Activated effector memory CD4-positive, alpha-beta T cell treated with Interleukin-2 at 50 U/mL for 16 hours (primary cell): ENCODE measurements at places on chromosomes 5 and 9.
A peak's percentile ranks its signal among the peaks of the same experiment; 100 is the strongest.

DNA sequence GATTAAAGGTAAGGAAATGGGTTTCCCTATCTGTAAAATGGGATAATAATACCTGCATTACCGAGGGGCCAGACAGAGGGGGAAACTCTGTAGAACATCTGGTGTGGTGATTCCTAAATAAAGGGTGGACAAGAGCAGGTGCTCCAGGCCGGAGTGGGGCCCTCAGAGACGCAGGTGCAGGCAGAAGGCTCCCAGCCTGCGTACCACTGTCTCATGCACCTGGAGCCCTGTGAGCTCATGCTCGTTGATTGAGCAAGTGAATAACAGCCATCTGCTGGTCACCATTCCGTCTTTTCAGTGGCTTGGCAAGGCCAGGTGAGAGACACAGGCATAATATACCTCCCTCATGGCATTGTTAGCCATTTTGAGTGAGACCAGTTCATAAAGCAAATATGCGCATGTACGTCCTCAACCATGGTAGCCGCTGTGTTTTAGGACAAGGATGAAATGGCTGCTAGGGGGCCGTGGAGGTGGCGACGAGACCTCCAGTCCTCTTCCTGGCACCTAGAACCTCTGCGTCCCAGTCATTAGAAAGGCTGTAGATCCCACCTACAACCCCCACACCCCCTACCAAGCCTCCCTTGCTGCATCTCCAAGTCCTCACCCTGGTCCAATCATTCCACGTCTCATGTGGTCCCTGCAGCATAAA, 198.0 kb upstream of the MVB12B start:
- DNase-seq = no peak

DNA sequence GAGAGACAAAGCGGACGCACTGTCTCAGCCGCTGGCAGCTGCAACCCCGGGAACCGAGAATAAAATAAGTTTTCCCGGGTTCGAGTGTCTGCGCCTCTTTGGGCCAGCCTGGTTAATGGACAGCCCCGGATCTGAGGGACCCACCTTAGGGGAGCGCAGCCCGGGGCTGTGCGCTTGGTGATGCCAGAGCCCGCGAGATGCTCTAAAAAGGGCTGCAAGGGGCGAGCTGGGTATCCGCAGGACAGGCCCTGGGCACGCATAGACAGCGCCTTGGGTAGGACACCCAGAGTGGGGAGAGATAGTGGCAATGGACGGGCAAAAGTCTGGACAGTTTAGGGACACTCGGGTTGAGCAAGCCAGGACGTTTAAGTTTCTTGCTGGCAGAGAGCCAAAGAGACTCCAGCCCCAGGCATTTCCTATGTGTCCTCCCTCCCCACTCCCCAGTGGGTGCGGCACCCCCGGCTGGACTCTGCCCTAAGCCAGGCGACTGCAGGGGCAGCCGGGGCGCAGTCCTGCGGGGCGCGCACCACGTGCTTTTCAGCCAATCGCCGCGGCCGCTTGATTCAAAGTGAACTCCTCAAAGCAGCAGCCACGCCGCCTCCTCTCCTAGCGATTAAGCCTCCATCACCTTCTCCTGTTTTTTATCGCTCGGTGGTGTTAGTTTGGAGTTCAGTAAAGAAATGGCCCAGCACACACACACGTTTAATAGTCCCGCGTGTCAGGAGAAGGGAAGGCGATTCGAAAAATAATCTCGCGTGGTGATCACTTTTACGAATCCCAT, 616 bp upstream of the ENC1 start:
- no peak for DNase-seq

- no peak for DNase-seq
Measured at GRCh38 chr9:107982745-107983144, 493.2 kb upstream of the KLF4 start.

- no peak for DNase-seq
Measured at GRCh38 chr5:107272954-107273353, 397.8 kb downstream of the EFNA5 start.

- no peak for DNase-seq
Measured at GRCh38 chr9:95985440-95986055, 110.1 kb downstream of the ERCC6L2 start.

GRCh38 chr9:112784020-112784785, 33.6 kb downstream of the SNX30 start:
- DNase-seq = no peak

DNA sequence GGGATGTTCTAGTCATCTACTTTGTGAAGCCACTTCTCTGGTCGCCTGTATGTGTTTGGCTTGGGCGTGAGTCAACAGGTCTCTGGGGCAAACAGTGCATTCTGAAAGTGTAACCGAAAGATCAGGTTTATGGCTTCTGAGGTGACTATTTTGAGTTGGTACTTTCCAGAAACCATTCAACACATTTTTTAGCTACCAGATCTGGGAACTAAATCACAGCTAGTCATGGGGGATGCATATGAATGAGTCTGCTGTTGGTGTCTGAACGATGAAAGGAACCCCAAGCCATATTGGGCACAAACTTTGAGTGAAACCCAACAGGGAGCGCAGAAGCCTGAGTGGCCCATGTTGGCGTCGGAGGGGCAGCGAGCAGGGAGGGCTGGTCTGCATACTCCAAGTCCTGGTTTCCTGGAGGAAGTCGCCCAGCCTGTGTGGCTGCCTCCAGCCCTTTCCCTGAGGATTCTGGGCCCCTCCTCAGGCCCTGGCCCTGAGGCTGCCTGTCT, 35.3 kb downstream of the UBE2QL1 start:
- DNase-seq = no peak

DNA sequence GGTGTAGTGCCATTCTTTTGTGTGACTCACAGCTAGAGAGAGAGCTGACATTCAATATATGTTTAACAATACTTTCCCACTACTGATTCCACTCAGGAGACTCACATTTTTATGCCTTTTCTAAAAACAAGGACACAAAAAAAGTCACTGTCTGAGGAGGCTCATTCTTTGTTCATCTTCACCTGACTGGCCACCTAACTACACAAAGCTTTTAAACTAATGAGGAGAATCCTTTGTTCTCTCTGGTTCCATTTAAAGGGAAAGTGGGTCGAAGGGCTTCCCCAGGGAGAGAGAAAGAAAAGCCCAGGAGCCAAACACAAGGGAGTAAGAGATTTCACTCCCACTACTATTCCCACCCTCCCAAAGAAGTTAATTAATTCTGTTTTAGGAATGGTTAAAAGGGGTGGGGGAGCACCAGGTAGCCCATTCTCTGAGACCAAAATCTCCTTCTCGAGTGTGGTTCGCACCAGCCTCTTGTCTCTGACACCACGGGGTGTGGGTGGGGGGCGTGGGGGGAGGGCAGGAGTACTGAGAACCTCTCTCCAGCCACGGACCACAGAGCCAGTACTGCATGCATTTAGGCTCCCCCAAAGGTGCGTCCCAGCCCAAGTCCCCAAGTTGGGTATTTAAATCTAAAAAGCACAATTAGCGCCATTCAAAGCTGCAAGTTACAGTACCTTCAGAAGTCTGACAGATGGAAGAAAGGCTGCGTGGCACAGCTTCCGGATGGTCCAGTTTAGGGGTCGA, 747 bp downstream of the TRPM3 start:
- DNase-seq = no peak

- no peak for DNase-seq
Measured at GRCh38 chr5:76379316-76379715, 23.8 kb upstream of the IQGAP2 start.

DNA sequence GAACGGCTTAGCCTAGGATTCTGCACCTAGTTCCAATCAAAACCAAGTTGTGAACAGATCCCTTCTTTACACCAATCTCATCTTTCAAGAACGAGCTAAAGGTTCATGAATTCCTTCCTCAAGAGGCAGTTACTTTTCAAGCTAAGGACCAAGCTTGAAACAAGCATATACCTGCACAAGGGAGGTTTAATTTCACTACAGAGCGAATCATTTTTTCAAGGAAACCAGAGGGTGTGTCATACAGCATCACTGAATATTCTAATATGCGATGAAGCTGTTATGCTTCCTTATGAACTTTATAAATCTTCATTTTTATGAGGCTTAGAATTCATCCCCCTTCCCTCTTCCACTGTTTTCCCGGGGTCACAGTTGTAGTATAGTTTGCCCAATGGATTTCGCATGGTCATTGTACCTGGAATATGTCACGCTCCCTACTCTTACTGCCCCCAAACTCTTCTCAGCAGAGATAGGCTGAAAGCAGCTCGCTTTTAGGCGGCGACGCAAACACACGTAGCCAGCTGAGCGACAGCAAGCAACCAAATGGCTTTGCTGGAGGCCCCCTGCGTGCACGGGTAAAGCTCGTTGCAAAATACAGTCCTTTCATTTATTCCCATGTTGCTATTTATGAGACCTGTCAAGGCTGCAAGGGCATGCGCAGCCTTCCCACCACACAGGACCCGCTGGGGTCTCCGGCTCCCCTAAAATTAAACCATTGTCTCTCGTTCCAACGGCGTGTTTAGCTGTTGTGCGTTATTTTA, 832 bp downstream of the LMBRD2 start:
- DNase-seq = peak; percentile 13

GRCh38 chr5:32503261-32503660, 58.7 kb upstream of the ZFR start:
- DNase-seq = no peak

- DNase-seq = no peak
Measured at GRCh38 chr5:31273161-31273560, 79.7 kb downstream of the CDH6 start.

GRCh38 chr5:53678981-53679660, 118.7 kb downstream of the NDUFS4 start:
- no peak for DNase-seq

- no peak for DNase-seq
Measured at GRCh38 chr5:110790673-110791072, 51.9 kb downstream of the SLC25A46 start.

DNA sequence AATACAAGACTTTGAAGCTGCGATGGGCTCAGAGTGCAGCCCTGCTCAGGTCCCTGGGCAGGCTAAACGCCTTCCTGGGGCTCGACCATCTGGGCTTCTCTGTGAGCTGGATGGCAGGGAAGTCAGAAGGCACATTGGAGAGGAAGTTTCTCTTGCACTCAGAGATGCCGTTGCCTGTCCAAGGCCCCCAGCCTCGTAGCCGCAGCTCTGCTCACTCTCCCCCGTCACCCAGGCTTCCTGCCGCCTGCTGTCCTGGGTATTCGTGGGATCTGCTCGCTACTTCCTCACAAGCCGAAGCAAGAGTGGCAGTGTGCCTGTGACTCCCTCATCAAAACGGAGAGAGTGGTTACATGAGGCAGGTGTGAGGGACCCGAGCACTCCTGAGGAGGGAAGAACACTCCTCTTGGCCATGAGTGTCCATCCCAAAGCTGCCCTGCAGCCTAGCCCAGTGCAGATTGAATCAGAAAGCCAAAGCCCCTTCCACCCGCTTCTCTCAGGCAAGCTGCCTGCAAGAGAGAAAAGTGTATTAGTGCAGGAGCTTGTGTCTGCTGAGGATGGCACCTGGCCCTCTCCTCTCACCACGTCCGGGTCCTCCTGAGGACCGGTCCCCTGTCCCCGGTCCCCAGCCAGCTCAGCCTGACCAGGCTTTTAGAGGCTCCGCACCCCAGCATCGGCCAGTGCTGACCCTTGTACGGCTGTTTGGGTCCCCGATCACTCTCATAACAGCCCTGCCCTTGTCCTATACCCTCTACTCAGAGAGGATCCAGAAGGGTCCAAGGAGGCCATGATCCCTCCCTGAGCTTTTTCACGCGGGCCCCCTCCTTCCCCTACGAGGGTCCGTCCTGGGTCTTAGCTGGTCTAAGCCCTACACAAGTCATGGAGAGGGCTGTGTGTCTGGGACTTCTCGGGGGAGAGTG, 7.3 kb downstream of the FCN2 start:
- DNase-seq = no peak

- DNase-seq = no peak
Measured at GRCh38 chr9:82404196-82404870, 415.8 kb downstream of the SPATA31D1 start.

DNA sequence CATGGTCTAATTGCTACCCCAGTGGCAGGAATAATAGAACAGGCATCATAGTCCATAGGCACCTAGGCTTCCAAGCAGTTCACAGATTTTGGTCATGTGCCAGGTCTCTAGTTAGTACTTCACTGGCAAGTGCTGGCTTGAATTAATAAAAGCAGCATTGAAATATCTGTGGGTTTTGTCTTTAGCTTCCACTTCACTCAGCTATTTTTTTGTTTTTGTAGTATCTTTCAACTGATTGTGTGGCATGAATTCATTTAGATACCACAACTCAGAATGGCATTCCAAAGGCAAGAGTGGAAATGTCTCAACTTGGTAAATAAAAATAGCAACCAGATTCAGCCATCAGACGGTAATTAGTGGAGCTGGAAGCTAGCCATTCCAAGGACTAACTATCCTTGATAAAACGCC, 27.9 kb upstream of the ITGA2 start:
- DNase-seq = no peak

DNA sequence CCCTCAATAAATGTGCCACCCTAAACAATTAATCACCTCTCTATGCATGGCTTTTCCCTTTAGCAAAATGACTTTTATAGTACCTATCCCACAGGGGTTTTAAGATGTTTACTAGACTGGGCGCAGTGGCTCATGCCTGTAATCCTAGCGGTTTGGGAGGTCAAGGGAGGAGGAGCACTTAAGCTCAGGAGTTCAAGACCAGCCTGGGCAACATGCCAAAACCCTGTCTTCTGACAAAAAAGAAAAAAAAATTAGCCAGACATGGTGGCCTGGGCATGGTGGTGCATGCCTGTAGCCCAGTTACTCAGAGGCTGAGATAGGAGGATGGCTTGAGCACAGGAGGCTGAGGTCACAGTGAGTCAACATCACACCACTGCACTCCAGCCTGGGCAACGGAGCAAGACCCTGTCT, 13.5 kb downstream of the SH3TC2 start:
- DNase-seq = no peak

- DNase-seq = no peak
Measured at GRCh38 chr5:134769206-134769605, 10.6 kb downstream of the DDX46 start.

DNA sequence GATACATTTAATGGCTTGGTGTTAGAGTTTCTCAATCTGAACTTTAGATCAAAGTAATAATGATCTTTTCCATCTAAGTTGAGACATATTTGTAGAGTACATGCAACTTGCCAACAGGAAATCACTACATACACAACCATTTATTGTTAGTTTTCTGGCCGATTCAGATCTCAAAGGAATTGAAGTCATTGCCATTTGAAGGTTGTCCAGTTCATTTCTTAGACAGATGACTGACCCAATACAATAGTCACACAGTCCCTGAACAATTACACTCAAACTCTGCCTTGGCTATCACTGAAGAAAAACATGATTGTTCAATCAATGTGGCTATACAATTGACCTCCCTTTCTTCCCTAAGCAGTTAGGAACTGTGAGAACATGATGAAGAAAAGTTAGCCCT, 753.2 kb upstream of the RIOK2 start:
- DNase-seq = no peak

DNA sequence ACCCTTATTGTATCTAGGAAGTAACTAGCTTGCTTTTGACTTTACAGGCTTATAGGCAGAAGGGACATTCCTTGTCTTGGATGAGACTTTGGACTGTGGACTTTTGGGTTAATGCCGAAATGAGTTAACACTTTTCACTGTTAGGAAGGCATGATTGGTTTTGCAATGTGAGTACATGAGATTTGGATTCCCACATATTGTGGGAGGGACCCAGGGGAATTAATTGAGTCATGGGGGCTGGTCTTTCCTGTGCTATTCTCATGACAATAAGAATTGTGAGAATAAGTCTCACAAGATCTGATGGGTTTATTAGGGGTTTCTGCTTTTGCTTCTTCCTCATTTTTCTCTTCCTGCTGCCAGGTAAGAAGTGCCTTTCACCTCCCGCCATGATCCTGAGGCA, 417.5 kb downstream of the HINT1 start:
- no peak for DNase-seq
